ENCODE measurements at places on chromosomes 1 and 21.

DNA sequence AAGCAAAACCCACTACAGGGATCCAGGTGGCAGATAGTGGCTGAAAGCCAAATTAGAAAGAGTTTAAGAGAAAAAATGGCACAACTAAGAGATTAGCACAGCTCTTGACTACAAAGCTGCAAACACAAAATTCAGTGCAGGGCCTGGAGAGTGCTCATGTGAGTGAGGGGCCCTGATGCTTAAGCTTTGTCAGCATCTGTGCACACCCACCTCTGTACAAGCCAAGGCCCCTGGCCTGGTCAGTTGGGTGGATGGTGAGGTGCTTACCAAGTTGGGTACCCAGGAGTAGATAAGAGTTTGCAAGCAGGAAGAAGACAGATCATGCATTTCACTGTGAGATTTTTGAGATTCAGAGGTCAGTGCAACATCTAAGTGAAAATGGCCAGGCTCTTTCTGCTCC lies 62.7 kb upstream of the ATP1B1 start:
- no peak for DNase-seq

- DNase-seq = no peak
These were observed 7.7 kb downstream of the SUCO start for GRCh38 chr1:172540635-172541034.

DNA sequence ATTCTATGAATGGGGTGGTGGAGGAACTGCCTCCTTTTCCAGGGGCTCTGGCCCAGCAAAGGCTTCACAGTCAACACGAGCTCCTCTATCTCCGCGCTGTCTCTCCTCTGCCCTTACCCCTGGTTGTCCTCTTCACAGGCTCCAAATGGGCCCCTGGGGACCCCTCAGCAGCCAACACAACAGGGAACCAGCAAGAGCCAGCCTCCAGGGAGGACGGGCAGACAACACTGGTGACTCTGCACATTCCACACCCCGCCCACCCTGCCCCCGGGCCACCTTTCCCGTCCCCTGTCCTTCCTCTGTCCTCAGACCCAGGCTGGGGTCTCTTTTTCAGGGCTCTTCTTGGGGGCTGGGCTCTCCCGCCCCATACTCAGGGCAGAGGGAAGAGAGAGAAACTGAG lies 17.5 kb upstream of the ETV3 start:
- DNase-seq = no peak

DNA sequence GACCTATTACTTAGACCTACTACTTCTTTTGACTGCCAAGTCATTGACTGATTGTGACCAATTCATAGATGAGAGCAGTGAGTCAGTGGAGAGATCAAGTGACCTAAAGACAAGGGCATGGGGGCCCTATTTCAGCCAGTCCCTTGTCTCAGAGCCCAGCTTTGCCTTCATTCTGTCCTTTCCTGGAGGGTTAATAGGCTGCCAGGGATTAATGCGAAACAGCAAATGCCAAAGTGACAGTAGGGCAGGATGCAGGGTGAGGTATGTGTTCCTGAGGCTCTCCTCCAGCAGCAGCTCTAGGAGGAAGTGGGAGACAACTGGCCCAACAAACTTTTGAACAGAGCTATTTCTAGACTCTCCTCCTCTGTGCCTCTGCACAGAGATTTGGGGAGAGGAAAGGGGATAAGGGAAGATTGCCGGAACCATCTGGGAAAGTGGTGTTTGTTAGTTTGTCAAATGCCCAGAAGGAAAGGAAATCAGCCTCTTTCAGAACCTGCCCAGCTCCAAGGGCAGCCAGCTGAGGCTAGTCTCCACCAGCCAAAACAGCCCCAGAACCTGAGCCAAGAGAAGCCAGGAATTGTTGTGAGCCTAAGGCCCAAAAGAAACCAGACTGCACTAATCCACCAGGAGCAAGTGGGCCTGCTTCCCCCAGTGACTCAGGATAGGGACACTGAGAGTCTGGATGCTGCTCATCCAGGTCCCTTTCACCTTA lies 4.9 kb upstream of the S100A3 start:
- peak; percentile 28 for DNase-seq

DNA sequence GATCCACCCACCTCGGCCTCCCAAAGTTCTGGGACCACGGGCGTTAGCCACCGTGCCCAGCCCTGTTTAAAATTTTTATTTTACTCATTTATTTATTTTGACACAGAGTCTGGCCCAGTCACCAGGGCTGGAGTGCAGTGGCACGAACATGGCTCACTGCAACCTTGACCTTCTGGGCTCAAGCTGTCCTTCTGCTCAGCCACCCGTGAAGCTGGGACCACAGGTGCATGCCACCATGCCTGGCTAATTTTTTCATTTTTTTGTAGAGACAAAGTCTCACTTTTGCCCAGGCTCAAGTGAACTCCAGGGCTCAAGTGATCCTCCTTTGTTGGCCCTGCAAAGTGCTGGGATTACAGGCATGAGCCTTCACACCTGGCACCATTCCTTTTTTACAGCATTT lies 27.5 kb upstream of the DNAJC6 start:
- DNase-seq = no peak

DNA sequence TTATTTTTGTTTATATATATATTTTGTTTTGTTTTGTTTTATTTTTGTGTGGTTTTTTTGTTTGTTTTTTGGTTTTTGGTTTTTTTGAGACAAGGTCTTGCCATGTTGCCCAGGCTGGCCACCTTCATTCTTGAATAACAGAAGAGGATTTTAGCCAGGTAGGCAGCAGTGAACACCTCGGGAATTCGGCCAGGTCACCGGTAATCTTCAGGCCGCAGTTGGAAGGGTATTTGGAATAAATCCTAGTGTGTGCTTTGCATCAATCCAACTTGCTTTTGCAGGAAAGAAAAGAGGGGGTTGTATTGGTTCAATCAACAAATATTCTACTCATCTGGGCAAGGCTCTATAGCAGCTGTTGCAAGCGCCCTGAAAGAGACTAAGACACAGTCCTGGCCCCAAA lies 53.9 kb downstream of the MT1HL1 start:
- DNase-seq = no peak

DNA sequence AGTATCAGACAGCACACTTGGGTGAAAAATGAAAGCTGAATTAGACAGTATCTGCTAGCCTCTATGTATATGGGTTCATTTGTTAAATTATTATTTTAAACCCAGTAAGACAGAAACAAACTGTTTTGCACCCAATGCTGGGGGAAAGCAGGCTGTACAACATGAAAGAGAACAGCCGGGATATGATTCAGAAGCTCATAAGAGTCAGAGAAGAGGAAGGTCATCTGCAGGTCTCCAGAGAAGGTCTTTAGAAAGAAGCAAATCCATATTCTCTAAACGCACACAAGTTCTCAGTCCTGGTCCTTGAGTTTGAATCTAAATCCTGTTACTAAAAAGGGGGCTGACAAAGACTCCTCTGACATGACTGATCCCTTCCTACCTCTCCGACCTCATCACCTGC lies 155.1 kb downstream of the SIPA1L2 start:
- DNase-seq = no peak

GRCh38 chr1:230550428-230550827 lies 91.9 kb upstream of the COG2 start:
- DNase-seq = peak; percentile 76

- DNase-seq = peak; percentile 95
These were observed at the start of gene SHC1 for GRCh38 chr1:154970631-154971340. TSS of gene SHC1 (minus strand) at chr1:154970747. CDS start at chr1:154970526, 221 bp downstream.

DNA sequence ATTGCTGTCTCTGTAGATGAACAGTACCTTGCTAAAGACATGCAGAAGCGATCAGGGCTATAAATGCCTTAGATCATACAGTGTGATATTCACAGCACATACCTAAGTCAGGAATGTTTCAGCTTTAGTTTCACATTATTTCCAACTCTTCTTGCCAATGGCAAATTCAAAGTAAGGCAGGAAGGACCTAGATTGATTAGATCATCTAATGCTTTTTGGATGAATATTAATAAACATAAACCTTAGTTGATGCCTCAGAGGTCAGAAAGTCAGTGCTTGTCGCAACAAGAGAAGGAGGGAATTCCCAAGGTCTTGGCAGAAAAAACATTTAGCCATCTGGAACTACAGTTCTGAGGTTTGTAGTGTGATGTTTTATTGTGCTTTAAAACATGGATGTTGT lies 122.3 kb downstream of the TNFSF18 start:
- DNase-seq = peak; percentile 84

DNA sequence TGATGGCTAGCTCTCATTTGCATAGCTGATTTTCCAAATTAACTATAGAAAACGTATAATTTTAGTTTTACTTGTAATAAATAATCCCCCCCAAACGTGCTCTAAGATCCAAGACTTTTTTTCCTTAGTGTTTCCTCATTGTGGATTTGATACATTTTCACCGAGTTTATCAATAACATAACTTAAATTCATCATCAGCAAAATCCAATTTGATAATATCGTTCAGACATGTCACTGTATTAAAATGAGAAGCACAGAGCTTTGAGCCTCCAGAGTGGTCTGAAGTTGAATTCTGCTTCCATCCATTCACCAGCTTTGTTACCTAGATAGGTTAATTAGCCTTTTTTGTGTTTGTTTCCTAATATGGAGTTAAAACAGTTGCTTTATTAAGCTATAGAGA lies 51.7 kb downstream of the IVNS1ABP start:
- DNase-seq = no peak

DNA sequence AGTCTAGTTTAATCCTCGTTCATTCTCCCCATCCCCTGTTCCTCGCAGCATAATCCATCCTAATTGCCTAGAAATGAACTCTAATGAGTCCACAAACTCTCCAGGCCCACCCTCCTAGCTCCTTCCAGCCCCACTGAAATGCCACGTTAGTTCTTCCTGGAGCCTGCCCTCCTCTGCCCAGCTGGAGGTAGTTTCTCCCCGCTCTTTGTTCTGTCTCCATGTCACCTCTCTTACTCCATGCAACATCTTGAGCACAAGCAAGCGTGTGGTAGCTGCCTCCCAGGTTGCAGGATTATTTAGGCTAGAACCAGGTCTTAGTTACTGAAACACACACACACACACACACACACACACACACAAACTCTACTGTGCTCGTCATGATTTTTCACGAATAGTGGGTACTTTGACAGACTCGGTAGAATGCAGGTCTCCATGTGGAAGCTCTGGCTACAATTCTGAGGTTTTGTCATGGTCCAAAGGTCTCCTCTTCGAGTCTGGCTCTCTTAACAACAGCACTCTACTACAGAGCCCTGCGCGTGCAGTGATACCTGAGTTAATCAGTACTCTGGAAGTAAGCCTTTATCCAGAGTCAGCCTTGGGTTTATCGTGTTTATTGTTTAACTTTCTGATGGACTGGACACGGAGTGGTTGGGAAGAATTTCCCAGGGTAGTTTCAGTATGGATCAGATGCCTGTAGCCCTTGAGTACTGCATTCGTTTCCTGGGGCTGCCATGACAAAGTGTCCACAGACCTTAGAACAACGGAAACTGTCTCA lies 27.5 kb downstream of the HUNK start:
- DNase-seq = no peak

- no peak for DNase-seq
These were observed 106.2 kb upstream of the ADAR start for GRCh38 chr1:154714052-154714623.

DNA sequence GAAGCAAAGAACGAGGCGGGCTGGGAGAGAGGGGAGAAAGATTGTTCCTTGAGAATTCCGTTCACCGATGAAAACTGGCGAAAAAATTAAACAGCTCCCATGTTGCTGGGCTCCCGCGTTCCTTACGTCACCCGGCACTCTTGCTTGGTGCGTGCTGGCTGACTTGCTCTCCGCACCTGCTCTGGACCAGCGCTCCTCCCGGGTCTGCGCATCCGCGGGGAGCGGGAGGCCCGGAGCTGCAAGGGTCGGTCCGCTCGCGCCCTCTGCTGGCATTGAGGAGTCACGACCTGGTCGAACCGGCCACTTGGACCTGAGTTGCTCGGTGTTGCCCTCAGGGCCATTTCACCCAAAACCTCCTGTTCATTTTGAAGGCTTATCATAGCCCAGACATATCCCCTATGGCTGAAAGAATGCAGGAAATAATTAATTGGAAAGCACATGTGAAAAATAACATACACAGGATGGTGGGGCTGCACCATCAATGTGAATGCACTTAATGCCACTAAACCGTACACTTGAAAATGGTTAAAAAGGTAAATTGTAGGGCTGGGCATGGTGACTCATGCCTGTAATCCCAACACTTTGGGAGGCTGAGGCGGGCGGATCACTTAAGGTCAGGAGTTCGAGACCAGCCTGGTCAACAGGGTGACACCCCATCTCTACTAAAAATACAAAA lies 98.9 kb upstream of the BACE2 start:
- DNase-seq = peak; percentile 75

DNA sequence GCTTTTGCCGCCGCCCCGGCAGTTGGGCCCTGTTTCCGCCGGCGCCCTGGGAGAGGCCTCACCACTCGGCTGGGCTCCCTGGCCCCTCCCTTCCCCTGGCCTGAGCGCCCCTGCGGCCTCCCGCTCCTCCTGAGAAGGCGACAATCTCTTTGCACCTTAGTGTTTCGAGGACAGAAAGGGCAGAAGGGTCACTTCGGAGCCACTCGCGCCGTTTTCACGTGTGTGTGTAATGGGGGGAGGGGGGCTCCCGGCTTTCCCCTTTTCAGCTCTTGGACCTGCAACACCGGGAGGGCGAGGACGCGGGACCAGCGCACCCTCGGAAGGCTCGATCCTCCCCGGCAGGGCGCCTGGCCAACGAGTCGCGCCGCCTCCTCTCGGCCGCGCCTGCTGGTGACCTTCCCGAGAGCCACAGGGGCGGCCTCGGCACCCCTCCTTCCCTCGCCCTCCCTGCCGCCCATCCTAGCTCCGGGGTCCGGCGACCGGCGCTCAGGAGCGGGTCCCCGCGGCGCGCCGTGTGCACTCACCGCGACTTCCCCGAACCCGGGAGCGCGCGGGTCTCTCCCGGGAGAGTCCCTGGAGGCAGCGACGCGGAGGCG lies 432 bp upstream of the SIM2 start:
- no peak for DNase-seq

DNA sequence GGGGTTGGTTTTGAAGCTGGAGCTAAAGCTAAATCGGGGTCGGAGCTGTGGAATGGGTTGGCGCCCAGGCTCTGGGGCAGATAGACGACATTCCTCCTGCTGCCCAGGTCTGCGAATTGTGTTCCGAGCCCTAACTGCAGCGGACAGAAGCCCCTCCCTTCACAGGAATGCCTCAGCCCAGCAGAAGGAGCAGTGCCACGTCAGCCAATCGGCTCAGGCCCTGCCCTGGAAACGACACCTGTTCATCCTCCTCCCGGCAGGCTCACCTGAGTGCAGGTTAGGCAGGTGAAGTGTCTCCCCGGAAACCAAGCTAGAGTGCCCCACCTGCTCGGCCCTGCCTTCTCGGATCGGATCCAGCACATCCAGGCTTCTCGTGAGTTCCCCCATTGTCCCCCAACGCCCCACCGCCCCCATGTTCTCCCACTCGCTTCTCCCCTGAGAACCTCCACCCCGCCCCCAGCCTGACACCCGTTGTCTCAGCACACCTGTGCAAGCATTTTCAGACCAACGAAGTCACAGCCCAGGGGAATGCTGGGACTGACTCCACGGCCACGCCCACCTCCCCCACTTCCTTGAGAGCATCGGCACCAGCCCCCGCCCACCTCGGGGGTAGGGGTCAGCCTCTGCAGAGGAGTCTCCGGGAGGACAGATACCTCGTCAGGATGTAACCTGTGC lies 775 bp downstream of the TMEM125 start:
- peak; percentile 87 for DNase-seq

DNA sequence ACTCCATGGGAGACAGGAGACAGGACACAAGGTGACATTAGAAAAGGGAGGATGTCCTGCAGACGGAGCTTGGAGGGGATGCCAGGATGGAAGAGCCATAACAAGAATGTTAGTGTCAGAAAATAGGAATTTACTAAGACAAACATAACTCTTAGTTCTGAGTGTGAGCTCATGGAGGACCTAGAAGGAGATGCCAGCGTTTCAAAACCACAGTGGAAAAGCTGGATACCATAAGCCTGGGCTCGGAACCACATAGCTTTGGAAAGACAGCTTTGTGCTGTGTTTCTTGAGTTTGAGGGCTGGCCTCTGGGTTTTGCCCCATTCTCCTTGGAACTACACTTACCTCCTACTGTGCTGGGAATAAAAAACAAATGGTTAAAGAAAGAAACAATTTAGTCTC lies 128.4 kb downstream of the S1PR1 start:
- DNase-seq = no peak
